RWPE2 (cell line): ENCODE measurements at places on chromosomes 1 and 21.

GRCh38 chr1:66489151-66489550 lies 44.8 kb upstream of the SGIP1 start:
- H3K36me3 ChIP-seq: no peaks in the 10 kb centered on the region
- DNase-seq: no peak
- H3K4me3 ChIP-seq: no peak overlapping the region
- no peaks in the 10 kb centered on the region for H3K27me3 ChIP-seq
- H3K27ac ChIP-seq: peak overlapping the region; percentile 27
- peaks cover 9% of the 10 kb centered on the region for H3K4me1 ChIP-seq

- H3K36me3 ChIP-seq: no peaks in the 10 kb centered on the region
- no peak overlapping the region for H3K4me3 ChIP-seq
- peak; percentile 28 for DNase-seq
- H3K27me3 ChIP-seq: peaks cover 17% of the 10 kb centered on the region
These were observed 448.3 kb downstream of the MATN1 start for GRCh38 chr1:30274976-30275621.

GRCh38 chr1:245765230-245766000 lies 610.6 kb downstream of the KIF26B start:
- H3K36me3 ChIP-seq: no peaks in the 10 kb centered on the region
- no peak for DNase-seq
- no peaks in the 10 kb centered on the region for H3K27me3 ChIP-seq
- H3K4me1 ChIP-seq: no peaks in the 10 kb centered on the region

DNA sequence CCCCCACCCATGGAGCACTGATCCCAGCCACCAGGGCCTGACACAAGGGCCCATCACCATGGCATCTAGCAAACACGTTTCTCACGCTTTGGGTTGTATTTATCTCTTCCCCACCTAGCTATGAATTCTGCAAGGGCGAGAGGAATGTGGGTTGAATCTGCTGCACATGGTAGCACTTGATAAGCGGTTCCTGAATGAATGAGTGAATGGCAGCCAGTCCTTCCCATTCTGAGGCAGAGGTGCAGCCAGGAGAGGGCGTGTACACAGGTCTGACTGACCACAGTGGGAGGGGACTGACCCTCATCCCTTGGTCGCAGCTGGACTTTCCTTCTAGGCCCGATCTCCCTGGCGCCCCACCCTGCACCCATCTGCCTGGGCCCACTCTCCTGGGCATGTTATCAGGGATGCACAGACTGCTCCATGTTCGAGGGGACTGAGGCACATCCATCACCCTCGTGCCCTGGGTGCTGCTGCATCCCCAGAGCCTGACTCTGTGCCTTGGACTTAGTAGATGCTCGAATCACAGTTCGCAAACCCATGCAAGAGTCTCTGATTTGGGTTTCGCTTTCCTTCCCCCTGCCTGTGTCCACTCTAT lies 1.0 kb downstream of the RD3 start:
- H3K36me3 ChIP-seq: no peaks in the 10 kb centered on the region
- DNase-seq: no peak
- no peak overlapping the region for H3K4me3 ChIP-seq
- no peak overlapping the region for H3K27ac ChIP-seq
- H3K27me3 ChIP-seq: no peaks in the 10 kb centered on the region
- no peaks in the 10 kb centered on the region for H3K4me1 ChIP-seq

DNA sequence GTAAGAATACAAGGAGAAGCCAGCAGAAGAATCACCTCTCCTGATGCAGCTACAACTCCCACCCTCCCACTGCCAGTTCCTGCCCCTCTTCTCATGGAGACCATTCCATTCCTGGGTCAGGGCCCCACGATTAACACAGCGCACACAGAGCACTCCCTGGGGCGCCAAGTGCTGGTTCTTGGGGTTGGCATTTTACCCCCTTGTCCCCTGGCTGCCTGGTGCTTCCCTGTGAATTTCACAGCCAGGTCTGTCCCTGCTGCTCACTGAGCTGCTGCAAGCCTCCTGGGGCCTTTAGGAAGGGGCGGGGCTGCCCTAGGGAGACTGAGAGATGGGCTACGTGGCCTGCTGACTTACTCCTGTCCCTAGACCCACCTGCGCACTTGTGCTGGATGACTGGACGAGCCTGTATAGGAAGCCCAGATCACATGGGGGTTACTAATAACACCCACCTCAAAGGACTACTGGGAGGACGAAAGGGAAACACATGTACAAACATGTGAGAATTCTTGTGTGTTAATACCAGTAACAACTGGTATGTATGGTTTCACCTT lies 4.8 kb downstream of the ZNF672 start:
- no peak overlapping the region for H3K4me3 ChIP-seq
- H3K36me3 ChIP-seq: peaks cover 8% of the 10 kb centered on the region
- H3K27me3 ChIP-seq: no peaks in the 10 kb centered on the region
